ENCODE measurements at places on chromosomes 13 and 19. TPM values are rescaled to one million over a fixed set of nuclear protein-coding genes. Genes with fewer than 3 reads are reported as not detected.

Gene PGLYRP1
- not detected for total RNA-seq

Gene RAB20
- 27.9 TPM for total RNA-seq

GRCh38 chr13:101841698-101842097, 389.2 kb downstream of the ITGBL1 start:
- no peak for DNase-seq

DNA sequence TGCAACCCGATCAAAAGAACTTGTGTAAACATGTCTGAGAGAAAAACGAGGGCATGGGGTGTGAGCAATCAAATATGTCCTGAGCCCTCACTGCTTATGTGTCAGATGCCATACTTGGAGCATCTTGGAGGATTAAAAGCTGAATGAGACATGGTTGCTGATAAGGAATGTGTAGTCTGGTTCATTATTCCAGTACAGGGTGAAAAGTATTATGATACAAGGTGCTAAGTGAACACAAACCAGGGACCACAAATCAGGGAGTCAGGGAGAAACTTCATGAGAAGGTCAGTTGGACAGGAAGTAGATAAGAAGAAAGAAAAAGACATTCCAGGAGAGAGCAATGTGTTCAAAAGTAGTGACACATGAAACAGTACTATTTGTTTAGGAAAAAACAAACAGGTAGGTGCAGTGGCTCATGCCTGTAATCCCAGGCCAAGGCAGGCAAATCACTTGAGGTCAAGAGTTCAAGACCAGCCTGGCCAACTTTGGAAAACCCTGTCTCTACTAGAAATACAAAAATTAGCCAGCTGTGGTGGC, 2.0 kb upstream of the RCBTB1 start:
- DNase-seq = peak; percentile 29

- no peak for DNase-seq
Observed at GRCh38 chr13:25192936-25193335, 20.8 kb upstream of the AMER2 start.

DNA sequence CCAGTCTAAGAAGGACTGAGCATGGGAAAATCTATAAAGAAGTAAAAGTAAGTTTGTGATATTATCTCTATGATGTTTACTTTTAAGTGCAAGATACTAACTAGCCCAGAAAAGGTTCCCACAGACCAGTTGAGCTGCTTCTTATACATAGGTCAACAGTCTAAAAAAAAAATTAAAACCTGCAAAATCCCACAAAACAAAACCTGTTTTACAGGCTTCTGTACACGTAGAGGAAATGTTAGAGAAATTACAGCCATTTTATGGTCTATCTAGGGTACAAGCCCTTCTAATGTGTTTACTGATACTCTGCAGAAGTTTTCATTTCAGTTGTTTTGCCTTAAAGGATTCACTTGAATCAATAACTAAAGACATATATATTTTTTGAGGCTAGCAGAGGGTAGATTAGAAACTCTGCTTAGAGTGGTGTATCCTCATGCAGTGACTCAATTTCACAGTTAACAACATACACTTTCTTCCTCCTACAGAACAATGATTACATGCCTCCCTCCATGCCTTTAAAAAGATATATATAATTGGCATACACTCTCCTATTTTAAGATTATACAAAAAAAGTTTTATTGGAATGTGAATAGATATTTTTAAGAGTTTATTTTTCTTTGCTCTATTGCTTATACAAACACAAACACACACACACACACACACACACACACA, 43.9 kb downstream of the CAB39L start:
- peak; percentile 73 for DNase-seq

DNA sequence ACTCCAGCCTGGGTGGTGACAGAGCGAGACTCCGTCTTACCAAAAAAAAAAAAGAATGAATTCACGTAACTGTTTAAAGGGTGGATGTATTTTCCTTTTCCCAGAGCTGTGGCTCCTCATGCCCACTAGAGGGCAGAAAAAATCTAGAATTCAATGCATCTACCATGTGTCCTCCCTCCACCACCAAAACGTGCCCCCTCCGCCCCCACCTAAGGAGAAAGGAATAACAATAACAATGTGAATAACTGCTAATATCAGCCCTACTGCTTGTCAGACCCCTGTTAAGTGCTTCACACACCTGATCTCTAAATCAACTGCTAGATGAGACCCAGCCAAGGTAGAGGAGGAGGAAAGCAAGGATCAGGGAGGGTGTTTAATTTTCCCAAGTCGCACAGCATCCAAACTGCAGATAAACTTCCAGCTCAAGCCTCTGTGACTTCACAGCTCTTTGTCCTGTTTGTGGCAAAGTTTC, 20.2 kb upstream of the PNMA8B start:
- DNase-seq = peak; percentile 59

DNA sequence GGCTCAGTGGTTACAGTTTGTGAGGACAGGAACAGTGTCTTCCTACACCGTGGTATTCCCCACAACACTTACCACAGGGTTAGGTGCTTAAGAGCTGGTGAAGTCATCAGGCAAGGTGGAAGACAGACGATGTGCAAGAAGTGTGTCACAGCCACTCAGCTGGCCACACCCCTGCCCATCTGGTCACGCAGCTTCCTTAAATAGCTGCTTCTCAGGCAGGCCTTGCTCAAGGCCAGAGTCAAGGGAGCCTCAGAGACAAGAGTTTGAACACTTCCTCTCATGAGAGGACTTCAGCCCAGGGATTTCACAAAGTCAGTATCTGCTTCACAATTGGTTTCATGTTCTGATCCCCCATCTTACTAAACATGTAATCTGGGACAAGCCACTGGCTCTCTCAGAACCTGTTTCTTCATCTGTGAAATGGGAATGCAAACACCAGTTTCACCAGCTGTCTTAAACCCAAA, 80.3 kb upstream of the FRY start:
- peak; percentile 53 for DNase-seq
